ENCODE measurements at places on chromosomes 2 and 18. TPM values are rescaled to one million over a fixed set of nuclear protein-coding genes. Genes with fewer than 3 reads are reported as not detected.

The PTPRM gene
- 32.5 TPM for total RNA-seq

GRCh38 chr2:27967076-27967475 lies 76.5 kb downstream of the BABAM2 start:
- no peak overlapping the region for H3K4me3 ChIP-seq
- no peak for DNase-seq
- H3K27ac ChIP-seq, result no peak overlapping the region
- no peaks in the 10 kb centered on the region for H3K36me3 ChIP-seq

GRCh38 chr18:48351216-48352050 lies 57.8 kb downstream of the ZBTB7C start:
- no peaks in the 10 kb centered on the region for H3K36me3 ChIP-seq
- H3K4me1 ChIP-seq, result peaks cover 16% of the 10 kb centered on the region
- no peak for DNase-seq
- H3K4me3 ChIP-seq, result no peak overlapping the region
- H3K27me3 ChIP-seq, result no peaks in the 10 kb centered on the region
- H3K27ac ChIP-seq, result no peak overlapping the region

- no peak overlapping the region for H3K4me3 ChIP-seq
- no peaks in the 10 kb centered on the region for H3K4me1 ChIP-seq
- no peak for DNase-seq
- no peak overlapping the region for H3K27ac ChIP-seq
These were observed 176.2 kb downstream of the BCL2 start for GRCh38 chr18:63143330-63143771.

DNA sequence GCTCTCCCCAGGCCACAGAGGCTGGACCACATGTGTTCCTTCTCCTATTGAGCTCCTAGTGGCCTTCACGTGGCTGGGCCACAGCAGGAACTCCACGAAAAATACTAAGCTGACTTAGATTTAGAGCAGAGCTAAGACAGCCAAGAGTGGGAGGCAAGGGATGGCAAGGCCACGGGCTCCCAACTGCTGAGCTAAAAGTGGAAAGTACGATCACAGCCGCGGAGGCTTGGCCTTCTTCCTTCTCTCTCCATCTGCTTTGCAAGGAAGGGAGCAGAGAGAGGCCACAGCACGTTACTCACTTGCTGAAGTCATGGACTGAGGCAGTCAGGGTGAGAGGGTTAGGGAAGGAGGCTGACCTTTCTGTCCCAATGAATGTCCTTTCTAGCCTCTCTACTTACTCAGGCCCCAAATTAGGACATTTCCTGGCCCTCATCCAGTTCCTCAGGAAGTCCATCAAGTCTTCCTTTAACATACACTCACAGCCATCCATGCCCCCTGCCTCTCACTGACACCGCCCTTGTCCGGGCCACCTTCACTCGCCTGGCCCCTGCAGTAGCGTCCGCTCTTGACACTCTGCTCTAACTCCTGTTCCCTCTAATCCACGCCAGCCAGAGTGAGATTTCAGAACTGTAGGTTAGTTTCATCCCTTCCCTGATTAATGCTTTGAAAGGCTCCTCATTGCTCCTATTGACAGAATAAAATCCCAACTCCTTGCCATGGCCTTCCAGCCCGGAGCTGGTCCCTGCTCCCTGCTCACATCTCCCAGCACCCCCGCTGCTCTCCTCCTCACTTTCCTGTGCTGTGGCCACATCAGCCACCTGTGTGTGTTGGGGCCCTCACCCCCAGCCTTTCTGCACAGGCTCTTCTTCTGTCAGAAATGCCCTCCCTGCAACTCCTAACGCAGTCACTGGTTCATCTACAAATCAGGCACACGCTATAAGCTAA lies 204.2 kb downstream of the CYP26B1 start:
- H3K36me3 ChIP-seq, result no peaks in the 10 kb centered on the region
- H3K4me1 ChIP-seq, result peaks cover 2% of the 10 kb centered on the region
- H3K4me3 ChIP-seq, result no peak overlapping the region
- DNase-seq, result no peak

- peaks cover 19% of the 10 kb centered on the region for H3K36me3 ChIP-seq
- DNase-seq, result no peak
- no peaks in the 10 kb centered on the region for H3K4me1 ChIP-seq
- no peak overlapping the region for H3K4me3 ChIP-seq
- no peak overlapping the region for H3K27ac ChIP-seq
These were observed 8.3 kb downstream of the ZDBF2 start for GRCh38 chr2:206282746-206283145.

DNA sequence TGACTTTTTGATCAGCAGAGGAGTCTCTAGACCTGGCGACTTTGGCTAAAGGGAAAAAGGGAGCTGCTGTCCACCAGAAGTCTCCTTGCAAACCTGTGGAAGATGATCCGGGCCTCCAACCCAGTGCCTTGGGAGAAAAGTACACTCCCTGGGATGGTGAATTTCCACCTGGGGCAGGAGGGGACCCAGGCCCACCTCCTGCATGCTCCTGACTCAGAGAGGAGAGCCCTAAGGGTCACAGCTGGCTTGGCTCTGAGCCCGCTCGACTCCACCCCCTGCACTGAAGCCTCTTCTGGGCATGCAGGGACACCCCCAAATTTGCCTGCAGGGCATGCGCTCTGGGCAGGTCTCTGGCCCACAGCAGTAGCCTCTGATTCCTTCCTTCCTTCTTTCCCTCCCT lies 66.5 kb downstream of the PDCL3 start:
- H3K36me3 ChIP-seq, result no peaks in the 10 kb centered on the region
- H3K4me1 ChIP-seq, result peaks cover 7% of the 10 kb centered on the region
- H3K27me3 ChIP-seq, result no peaks in the 10 kb centered on the region
- H3K27ac ChIP-seq, result no peak overlapping the region
- DNase-seq, result no peak

- DNase-seq, result no peak
- H3K36me3 ChIP-seq, result no peaks in the 10 kb centered on the region
- H3K27me3 ChIP-seq, result no peaks in the 10 kb centered on the region
- peaks cover 22% of the 10 kb centered on the region for H3K4me1 ChIP-seq
These were observed 23.4 kb downstream of the NRP2 start for GRCh38 chr2:205705511-205706349.

GRCh38 chr18:74360852-74361655 lies 45.4 kb downstream of the C18orf63 start:
- no peak overlapping the region for H3K27ac ChIP-seq
- no peak for DNase-seq
- no peaks in the 10 kb centered on the region for H3K36me3 ChIP-seq
- H3K27me3 ChIP-seq, result peaks cover 48% of the 10 kb centered on the region

The IL1R1 gene
- 5.0 TPM for total RNA-seq

DNA sequence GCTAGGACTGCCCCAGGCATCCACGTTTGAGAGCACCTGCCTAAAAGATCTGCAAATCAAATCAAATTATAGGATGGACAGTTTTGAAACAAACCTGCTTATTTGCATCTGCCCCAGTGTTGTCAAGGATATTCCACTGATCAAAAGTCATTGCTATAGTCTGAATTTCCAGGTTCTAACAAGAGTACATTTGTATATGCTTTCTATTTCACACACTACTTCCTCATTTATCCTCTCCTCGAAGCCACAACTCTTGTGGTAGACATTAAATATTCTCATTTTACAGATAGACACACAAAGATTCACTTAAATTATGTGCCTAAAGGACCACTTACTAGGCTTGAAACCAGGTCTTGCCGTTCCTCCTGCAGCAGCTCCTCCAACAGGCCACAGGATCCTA lies 11.9 kb upstream of the TET3 start:
- H3K4me1 ChIP-seq, result no peaks in the 10 kb centered on the region
- H3K27ac ChIP-seq, result no peak overlapping the region
- no peak overlapping the region for H3K4me3 ChIP-seq
- no peak for DNase-seq
- no peaks in the 10 kb centered on the region for H3K36me3 ChIP-seq

DNA sequence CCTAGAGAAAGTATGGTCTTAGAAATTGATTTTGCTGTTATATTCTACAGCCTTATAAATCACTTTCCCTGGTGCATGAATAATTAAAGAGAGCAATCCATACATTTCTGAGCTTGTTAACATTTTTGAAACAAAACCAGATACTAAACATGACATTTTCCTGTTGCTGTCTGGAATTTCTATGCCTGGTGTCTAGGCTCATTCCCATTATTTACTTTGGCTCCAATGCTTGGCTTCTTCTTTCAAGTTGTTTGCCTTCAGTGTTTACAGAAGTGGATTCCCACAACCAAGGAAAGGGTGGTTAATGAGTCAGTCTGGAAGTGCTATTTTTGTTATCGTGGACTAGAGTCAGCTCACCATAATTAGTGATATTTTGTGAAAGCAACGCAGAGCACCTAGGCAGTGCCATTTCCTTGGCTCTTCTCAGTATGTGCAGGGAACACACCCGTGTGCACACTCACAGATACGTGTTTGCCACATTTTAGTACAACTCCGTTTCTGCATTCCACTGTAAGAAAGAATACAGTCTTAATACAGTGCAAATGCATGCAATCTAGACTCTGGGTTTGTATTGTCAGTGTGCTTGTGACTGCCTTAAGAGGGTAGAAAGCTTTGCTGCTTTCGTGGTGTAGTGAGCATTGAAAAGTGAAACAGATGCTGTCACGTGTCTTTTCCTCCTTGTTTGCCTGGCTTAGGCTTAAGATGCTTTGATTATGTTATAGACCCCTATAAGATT lies 185.0 kb upstream of the RASGRP3 start:
- no peak overlapping the region for H3K27ac ChIP-seq
- H3K4me1 ChIP-seq, result peaks cover 25% of the 10 kb centered on the region
- no peaks in the 10 kb centered on the region for H3K27me3 ChIP-seq
- DNase-seq, result no peak

The DNAJB2 gene
- 38.5 TPM for total RNA-seq

- no peaks in the 10 kb centered on the region for H3K4me1 ChIP-seq
- H3K36me3 ChIP-seq, result no peaks in the 10 kb centered on the region
- no peak overlapping the region for H3K27ac ChIP-seq
- H3K27me3 ChIP-seq, result no peaks in the 10 kb centered on the region
- no peak overlapping the region for H3K4me3 ChIP-seq
These were observed 505.4 kb downstream of the PLCL1 start for GRCh38 chr2:198309673-198310280.

- peaks cover 7% of the 10 kb centered on the region for H3K4me1 ChIP-seq
- H3K36me3 ChIP-seq, result no peaks in the 10 kb centered on the region
- H3K27me3 ChIP-seq, result no peaks in the 10 kb centered on the region
- no peak for DNase-seq
These were observed 908.3 kb upstream of the TMEFF2 start for GRCh38 chr2:193103064-193103463.

DNA sequence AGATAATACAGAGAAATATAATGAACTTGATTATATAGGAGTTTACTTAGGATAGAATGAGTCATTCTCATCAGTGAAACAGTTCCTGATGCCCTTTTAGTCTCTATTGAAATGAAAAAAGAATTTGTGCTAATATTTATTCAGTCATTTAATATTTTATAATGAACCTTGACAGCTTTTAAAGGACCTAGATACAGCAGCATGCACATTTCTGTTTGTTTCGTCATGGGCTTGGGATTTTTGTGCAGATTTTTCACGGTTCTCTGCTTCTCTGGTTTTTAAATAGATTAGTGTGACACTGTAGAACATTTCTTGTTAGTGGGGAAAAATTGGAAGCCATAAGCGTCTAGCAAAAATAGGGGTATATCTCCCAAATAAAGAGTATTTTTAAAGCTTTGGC lies 60.7 kb downstream of the NABP1 start:
- no peak overlapping the region for H3K4me3 ChIP-seq
- H3K4me1 ChIP-seq, result no peaks in the 10 kb centered on the region
- H3K27me3 ChIP-seq, result no peaks in the 10 kb centered on the region
- no peak overlapping the region for H3K27ac ChIP-seq
- no peak for DNase-seq

- no peak for DNase-seq
- H3K27ac ChIP-seq, result no peak overlapping the region
- no peaks in the 10 kb centered on the region for H3K4me1 ChIP-seq
These were observed 643 bp downstream of the PLCL1 start for GRCh38 chr2:197804758-197805714.

Measured in PC-9 (cell line).